Renal cortical epithelial cell (primary cell): ENCODE measurements at places on chromosomes 3 and 15.

- DNase-seq: no peak
Measured at GRCh38 chr15:65634356-65634755, 12.6 kb downstream of the SLC24A1 start.

DNA sequence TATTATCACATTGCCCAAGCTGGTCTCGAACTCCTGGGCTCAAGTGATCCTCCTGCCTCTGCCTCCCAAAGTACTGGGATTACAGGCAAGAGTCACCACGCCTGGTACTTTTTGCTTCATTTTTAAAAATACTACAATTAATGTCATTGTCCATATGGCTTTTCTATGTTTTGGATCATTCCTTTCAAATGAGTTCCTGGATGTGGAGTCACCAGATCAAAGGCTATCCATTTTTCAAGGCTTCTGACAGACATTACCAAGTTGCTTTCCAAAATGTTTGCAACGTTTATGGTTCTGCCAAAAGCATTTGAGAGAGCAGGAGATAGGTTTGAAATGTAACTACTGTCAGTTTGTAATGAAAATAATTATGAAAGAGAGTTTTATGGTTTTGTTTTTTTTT, 34.2 kb upstream of the BCL2L10 start:
- DNase-seq: no peak

GRCh38 chr15:80403712-80404056, 498 bp upstream of the ARNT2 start:
- DNase-seq: no peak

DNA sequence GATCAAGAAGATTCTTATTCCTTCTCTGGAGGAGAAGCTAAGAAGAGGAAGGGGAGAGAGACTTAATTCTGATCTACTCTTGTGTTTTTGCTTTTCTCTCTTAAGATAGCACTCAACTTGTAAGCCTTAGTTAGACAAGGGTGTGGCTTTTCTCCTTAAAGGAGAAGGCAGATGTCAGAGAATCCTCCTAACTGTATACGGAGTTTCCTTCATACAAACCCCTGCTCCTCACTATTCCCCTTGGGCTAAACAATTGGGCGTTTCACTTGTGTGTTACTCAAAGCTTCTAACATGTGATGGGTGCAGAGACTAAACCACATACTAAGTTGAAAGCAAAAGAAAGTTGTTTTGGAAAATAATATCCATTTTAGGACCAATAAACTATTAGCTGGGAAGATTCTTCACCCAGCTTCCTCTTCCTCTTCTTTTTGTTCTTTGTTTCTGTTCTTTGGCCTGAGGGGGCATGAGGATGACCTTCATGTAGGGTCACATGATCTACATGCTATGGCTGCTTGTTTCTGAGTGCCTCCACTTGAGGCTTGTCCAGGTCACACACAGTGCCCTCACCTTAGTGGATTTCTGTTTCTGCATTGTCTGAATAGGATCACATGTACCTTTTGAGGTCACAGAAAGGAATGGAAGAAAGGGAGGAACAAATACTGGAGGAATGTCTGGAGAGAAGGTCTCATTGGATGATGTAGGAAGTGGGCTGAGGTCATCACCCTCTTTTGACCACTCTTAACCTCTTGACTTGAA, 14.6 kb downstream of the SPINK8 start:
- DNase-seq: no peak

DNA sequence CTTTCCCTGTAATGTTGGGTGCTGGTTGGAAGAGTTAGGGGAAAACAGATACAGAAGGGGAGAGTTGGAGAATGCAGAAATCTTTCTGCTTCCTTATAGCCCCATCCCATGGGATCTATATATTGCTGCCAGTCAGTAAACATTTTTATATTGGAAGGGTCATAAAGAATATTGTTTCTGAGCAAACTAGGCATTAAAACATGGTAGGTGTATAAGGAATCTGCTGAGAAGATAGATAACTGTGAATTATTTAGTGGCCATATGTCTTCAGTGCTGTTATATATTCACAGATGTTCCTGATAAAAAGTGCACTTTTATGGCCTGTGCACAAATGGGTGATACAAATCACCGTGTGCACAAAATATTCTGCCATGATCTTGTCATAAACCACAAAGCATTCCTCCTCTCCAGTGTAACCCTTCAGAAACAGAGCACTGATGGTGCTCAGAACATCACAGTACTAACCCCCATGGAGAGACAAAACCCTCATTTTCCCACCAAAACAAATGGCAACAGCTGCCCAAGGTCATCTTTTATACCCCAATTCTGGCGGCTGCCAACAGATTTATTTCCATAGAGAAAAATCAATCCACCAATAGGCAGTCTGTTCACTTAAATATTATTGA, 269.3 kb downstream of the SLC9A9 start:
- DNase-seq: no peak

- DNase-seq: no peak
Measured at GRCh38 chr3:98699132-98699531, 64.0 kb upstream of the ST3GAL6 start.

DNA sequence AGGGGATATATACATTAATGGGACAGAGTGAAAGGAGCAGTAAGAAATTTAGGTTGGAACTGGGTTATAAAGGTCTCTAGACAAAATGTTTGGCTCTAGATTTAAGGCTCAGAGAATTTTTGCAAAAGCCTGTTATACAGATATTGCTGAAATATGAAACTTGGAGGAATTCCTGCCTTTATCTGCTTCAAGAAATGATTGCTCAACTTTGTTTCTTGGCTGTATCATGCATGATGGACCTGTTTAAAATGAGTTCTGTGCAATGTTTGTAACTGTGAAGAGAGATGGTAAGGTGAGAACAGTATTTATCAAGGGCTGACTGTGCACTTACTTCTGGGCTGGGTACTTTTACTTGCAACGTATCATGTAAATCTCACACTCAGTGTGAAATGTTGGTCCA, 3.3 kb downstream of the CRYBG3 start:
- DNase-seq: no peak

- no peak for DNase-seq
Measured at GRCh38 chr15:74389241-74390048, 22.0 kb upstream of the CYP11A1 start.

GRCh38 chr3:15611018-15611417, 9.5 kb downstream of the BTD start:
- no peak for DNase-seq

DNA sequence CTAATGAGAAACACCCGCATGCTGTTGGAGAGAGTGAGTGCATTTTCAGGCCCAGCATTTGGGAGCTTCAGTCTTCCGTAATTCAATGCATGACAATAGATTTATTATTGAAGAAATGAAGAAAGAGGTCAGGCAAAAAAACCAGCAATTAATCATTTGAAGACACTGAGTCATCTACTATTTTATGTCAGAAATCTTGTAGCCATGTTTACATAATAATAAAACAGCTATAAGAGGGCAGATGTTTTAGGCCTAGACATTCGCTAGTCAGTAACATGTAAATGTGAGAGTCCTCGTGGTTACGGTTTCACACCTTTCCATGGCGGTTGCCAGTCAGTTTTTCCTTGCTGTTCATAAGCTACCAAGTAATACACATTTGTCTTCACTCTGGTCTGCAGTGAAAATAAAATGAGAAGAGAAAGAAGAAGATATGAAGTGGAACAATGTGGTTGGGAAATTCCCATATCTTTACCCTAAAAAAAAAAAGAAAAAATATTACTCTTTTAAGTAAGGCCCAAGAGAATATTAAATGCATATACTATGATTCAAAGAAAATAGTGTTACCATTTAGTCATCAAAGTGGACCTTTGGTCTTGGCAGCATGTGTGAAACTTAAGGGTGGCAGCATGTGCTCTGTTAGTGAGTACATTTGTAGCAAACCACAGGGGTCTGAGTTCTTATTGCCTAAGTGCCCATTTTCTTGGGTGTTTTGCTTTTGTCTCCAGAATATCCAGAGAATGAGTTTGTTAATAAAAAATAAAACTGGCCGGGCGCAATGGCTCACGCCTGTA, 140.5 kb upstream of the TBL1XR1 start:
- DNase-seq: peak; percentile 71

GRCh38 chr3:51502562-51502910, 2.7 kb upstream of the DCAF1 start:
- no peak for DNase-seq

DNA sequence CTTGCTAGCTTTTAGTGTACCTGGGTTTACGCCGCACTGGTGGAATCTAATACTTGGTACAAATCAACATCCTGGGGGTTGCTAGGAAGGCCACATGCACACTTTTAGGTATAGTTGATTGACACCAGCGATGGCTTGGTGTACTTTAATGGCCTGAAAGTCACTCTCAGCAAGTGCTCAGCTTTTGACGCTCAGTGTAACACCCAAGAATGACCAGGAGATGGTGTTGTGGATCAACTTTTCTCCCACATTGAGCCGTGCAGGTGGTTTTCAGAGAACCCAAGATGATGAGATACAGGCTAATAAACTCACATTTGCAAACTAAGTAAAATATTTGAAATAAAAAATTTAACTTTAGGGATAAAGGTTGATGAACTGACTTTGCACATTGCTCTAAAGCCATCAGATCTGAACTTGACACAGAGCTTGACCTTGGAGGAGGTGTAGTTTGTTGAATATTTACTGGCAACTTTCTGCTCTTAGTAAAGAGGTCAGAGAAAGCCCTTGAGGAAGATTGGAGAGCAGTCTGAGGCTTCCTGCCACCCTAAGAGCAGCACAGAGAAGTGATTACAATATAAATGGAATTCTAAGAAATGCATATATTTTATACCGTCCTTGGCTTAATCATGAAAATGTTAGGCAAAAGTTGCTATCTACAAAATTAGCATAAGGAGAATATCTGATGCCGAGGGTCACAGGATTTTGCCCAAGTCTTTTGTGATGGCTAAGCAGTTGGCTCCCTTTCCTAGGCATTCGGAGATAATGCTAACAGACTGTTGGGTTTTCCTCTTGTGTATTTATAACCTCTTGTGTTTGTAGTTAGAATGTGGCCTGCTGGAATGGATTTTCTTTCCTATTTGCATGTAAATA, 143.4 kb upstream of the RASGRP1 start:
- peak; percentile 65 for DNase-seq

DNA sequence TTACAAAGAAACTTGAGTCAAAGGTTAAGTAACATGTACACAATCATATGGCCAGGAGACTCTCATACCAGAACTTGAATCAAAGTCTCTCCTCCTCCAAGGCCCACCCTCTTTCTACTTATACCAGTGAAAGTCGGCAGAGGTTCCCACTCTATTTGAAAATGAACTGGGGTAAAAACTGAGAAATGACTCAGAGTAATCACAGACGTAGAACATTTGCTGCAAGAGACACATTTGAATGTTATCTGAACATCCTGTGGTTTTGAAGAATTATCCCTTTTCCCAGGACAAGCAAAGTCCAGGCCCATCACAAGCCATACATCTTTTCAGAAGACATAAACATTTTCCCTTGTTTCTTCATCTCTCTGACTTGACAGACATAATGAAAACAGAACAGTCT, 55.8 kb downstream of the SHOX2 start:
- DNase-seq: no peak

DNA sequence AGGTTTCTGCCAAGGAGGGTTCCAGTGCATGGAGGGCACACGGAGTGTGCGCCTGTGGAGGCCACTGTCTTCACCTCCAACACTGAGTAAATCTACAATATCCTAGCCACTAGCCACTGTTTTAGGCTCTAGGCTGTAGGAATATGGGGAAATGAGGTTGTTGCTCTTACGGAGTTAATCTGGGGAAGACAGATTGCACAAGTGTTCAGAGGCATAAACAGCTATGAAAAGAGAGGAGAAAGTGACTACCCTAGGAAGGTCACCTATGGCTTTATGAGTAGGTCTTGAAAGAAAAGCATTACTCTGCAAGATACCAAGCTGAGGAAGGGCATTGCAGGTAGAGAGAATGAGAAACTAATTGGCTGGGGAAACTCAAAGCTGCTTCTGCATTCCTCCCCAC, 85.7 kb downstream of the CYP19A1 start:
- DNase-seq: no peak

DNA sequence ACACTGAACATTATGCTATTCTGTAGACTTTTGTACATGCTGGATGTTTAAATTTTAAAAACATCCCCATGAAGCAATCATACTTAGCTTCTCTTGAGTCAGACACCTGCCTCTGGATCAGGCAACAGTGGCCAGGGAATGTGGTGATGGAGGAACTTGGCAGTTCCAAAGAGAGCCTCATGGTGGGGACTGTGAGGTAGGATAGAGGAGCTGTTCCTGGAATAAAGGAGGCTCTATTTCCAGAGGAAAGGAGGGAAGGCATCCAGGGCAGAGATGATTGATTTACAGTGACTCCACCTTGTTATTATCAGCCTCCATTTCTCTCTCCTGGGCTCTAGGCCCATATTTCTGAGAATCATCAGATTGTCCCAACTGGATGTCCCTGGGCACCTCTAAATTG, 35.0 kb upstream of the ABHD17C start:
- peak; percentile 41 for DNase-seq

- DNase-seq: no peak
Measured at GRCh38 chr15:23395030-23395692, 40.6 kb downstream of the GOLGA8S start.

GRCh38 chr15:60790641-60791040, 311.7 kb upstream of the ICE2 start:
- no peak for DNase-seq

- DNase-seq: no peak
Measured at GRCh38 chr15:58748040-58748851, 1.3 kb downstream of the ADAM10 start.

DNA sequence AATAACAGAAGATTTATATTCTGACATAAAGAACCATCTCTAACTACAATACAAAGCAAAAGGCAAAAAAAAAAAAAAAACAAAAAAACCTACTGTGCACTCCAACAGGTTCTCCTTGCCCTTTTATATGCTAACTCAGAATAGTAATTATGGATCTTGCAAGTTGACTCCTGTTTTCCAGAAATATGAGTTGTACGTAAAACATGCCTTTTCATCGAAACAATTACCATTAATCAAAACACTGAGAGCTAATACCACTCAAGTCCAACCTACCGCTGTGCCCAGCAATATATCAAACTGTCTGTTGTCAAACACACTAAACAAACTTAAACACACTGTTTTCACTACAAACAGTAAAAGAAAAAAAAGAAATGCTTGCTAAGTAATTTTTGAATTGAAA, 389.8 kb downstream of the TBC1D5 start:
- no peak for DNase-seq

GRCh38 chr15:88744548-88745020, 58.7 kb upstream of the ACAN start:
- peak; percentile 11 for DNase-seq

DNA sequence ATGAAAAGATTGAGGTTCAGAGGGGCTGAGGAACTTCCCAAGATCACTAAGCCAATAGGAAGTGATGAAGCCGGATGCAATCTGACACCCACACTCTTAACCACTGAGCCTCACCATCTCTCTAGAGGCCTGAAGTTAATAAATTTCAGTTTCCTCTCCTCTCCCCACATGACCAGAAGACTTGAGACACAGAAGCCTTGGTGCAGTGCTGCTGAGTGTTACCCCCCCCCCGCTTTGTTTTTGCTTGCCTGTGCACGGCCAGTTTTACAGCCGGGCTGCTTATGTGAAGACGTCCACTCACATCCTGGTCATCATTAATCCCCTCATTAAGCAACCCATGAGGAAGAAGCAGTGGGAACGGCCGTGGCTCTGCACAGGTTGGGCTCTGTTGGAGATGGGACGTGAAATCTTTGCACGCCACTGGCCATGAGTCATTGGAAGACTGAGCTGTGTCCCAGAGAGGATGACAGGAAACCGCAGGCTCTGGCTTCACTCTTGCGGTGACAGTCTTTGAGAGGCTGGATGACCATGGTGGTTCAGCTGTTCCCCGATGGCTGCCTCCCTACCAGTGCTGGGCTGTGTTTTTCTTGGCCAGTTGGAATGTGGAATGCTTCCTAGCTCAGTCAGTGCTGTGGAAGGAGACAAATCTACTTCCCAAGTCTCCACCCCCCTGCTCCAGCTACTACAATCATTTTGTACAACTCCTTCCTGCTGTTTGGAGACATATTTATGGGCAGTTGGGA, 232.6 kb upstream of the LRTM1 start:
- DNase-seq: peak; percentile 97

GRCh38 chr3:177946936-177947335, 589.3 kb upstream of the KCNMB2 start:
- DNase-seq: no peak
